ENCODE measurements at places on chromosomes 3 and 15.

GRCh38 chr3:101081999-101082398 is 88.8 kb upstream of the ABI3BP start:
- DNase-seq: no peak

DNA sequence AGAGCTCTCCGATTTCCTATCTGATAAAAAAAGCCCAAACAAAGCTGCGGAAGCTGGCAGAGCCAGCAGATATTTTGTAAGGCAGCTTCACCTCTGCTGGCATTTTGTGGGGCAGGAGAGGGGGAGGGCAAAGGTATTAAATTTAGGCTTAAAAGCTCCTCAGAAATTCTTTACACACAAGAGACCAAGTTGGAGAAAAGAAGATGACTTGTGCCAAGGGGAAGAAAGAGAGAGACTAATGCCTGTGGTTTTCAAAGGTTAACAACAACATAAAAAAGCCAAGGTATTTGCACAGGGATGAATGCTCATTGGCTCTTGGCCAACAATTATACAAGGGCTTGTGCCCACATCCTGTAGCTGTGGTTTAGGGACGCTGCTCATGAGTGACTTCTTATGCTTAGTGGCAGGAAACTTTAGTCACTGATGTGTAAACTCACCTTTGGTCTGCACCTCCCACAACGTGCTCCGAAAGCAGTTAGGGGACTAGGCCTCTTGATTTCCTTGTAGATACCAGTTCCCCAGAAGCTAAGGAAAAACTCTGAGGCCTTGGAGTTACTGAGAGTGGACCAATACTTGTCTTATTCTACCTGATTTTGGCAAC is 152.9 kb downstream of the TPRG1 start:
- peak; percentile 81 for DNase-seq

GRCh38 chr3:171402281-171402680 is 57.9 kb downstream of the TNIK start:
- DNase-seq: no peak

- DNase-seq: no peak
These were observed 718.9 kb downstream of the NLGN1 start for GRCh38 chr3:174116421-174116820.

GRCh38 chr15:72237853-72238224 is 6.8 kb upstream of the PKM start:
- no peak for DNase-seq
